ENCODE measurements at places on chromosomes 3 and 15.

DNA sequence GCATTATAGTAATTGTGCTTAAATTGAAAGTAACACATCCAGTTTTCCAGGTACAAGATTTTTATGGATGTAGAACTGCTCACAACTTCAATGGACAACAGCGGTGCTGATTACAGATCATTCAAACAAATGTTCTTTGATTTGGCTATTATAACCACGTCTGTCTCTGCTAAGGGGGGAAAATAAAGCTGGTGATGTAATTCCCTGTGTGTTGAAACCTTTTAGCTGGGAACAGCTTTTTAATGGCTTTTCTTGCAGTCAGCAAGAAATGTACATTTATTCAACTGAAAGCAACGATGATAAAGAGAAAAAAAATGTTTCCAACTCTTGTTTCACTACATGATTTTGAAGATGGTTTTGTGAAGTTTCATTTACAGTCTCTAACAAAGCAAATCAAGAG is 431.9 kb upstream of the AGTR1 start:
- DNase-seq = no peak

DNA sequence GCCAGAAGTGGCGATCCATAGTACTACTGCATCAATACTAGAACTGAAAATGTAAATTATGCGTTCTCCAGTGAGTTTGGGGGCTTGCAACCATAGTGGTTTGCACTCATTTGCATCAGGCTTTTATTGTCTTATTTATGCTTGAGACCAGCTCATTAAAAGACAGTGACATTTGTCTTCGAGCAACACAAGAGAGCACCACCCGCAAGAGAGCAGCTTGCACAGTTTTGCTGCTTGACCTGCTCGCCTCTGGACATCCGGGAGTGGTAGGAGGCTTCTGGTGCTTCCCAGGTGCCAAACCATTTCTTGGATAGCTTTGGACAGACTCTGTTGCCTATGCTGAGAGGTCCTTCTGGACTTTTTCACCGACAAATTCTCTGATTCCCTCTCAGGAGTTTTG is 294.6 kb downstream of the MEX3B start:
- DNase-seq = no peak

DNA sequence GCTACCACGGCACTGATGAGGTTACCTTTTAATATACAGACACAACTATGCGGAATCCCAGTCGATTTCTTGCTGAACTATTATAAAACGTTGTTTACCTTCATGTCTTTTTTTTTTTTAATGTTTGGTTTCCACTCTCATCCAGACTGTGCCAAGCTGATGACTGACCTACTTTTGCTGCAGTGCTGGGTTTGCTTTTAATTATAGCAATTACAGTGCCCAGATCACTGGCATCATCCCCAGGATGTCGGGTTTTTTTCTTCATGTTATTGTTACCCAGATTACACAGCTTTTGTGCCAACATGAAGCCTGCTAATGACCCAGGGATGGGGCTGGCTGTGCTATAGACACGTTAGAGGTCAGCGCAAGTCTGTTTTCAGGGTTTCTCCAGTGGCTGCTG is 294.0 kb upstream of the ATP10A start:
- DNase-seq = no peak

GRCh38 chr3:5583920-5584319 is 396.4 kb downstream of the EDEM1 start:
- no peak for DNase-seq

GRCh38 chr15:90300988-90301706 is 35.7 kb downstream of the NGRN start:
- DNase-seq = peak; percentile 37

GRCh38 chr3:184710870-184711492 is 883 bp downstream of the MAGEF1 start:
- DNase-seq = peak; percentile 64

GRCh38 chr15:45326280-45326679 is 52.1 kb downstream of the GATM start:
- no peak for DNase-seq

- DNase-seq = no peak
These were observed 2.1 kb upstream of the PTPRG start for GRCh38 chr3:61559136-61559731.

DNA sequence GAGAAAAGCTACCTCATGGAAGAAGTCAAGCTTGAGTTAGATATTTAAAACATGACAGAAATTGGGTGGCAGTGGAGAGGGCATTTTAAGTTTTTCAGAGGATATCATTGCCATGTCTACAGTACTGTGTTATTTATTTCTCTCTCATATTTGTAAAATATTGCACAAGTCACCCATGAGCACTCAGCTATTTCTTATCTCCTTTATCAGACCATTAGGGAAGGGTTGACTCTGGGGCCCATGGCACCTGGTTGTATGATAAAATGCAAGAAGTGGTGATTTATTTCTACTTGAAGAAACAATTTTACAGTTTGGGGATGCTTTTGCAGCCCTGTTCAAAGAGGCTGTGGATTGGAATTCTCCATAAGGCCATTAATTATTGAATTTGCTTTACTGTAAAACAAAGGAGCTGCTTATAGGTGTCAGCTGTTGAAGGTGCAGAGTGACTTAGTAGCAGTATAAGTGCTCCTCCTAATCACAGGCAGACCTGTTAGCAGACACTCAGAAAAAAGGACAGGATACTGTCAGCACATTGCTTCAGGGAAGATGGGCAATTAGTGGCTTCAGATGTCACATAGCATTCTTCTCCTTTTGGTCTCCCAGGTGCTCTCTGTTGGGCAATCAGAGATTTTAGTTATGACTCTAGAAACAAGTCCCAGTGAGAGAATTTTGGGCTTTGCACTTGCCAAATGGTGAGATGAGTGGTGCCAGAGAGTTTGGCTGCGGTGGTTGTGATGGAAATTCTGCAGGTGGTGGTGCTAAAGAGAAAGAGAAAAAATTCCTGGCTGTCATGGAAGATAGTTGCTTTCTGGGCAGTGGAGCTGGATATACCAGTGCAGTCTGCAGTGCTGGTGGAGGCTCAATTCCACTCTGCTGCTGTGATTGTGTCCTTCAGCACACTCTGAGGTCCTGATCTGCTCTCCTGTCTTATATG is 129.7 kb upstream of the ROPN1 start:
- no peak for DNase-seq

DNA sequence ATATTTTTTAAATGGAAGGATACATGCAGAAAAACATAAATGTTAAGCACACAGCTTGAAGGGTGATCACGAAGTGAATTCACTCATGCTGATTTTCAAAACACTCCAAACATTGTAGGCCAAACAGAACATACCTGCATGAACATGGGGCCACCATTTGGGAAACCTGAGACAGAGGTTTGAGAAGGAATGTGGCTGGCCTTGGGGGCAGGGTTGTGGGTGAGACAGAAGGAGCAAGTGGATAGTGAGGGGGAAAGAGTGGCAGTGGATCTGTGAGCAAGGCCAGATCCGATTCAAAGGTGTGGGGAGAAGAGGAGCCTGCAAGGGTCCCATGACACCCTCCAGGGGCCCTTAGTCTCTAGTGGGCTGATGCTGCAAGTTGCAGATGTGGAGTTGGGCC is 94.9 kb downstream of the HMG20A start:
- DNase-seq = no peak

- no peak for DNase-seq
These were observed 4.7 kb upstream of the NRROS start for GRCh38 chr3:196634829-196635228.

GRCh38 chr3:112089956-112090886 is 4.0 kb downstream of the C3orf52 start:
- no peak for DNase-seq

DNA sequence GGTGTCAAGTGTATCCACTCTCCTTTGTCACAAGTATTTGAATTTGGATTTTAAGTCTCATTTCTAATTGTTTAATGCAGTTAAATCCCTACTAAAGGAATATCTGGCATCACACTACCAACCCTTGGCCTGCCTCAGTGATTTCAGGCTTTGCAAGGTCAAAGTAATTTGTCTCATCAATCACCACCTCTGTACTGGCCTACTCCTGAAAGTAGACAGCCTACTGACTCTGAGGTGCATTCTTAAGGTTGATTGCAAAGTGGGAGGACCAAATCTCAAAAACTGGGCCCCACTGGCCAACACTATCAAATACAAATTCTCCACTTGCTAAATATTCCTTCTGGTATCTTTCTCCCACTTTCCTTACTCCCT is 851 bp upstream of the TEX55 start:
- no peak for DNase-seq

DNA sequence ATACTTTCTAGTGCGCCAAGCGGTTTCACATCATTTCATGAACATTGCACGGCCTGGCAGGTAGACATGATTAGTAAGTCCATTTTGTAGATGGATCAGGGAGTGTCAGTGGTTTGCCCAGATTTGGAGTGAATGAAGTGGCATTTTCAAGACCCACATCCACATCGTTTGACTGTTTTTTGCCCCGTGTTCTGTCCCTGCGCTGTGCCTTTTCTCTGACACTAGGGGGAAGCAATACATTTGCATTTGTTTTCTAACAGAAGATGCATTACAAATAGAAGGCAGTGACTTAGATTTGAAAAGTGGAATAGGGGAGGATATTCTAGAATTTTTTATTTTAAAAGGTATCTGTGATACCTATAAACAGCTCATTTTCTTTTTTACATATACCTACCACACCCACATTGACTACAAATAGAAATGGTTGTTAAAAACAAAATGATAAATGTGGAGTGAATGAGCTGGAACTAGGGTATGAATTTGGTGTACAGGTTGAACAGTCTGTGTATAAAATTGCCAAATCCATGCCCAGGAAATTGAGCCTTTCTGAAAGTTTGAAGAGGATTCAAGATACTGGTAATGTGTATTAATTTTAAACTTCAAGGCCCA is 98.0 kb downstream of the USP13 start:
- no peak for DNase-seq

- no peak for DNase-seq
These were observed 414.4 kb downstream of the NAALADL2 start for GRCh38 chr3:175273573-175273972.
